ENCODE measurements at places on chromosomes 16 and 17.

- no peak for DNase-seq
Observed at GRCh38 chr16:23899869-23900268, 64.1 kb downstream of the PRKCB start.

GRCh38 chr17:62307196-62307595 lies 73.2 kb upstream of the EFCAB3 start:
- DNase-seq: no peak

- DNase-seq: no peak
Observed at GRCh38 chr17:47352848-47353247, 29.1 kb downstream of the EFCAB13 start.

DNA sequence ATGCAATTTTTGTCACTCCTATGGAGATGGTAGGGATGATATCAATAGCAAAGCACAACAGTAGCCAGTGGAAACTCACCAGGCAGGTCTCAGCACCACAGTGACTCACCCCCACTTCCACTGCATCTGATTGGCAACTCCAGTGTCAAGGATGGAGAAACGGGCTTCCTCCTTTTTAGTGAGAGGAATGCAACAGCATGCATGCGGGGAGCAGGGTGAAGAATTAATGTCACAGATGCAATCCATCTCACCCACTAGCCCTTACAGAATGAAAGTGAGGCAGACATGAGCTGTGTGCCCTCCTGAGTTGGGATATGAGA lies 467.0 kb upstream of the C16orf82 start:
- DNase-seq: no peak

DNA sequence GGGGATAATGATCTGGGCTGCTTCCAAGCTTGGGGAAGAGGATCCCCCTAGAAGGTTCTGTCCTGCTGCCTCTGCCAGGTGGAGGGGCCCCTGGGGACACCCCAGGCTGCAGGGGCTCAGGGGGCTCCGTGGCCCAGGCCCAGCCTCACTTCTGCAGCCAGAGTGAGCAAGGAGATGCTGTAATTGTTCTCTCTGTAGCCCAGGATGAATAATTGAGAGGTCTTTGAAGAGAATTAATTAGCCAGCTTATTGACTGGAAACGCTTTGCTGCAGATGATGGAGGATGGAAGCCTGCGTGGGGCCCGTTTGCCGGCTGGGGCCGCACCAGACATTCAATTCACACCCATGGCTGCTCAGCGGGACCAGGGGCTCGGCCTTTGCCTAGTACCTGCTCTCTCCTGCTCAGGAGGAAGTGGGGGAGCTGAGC lies 38.5 kb downstream of the TMEM235 start:
- no peak for DNase-seq

GRCh38 chr17:52297230-52298010 lies 138.9 kb upstream of the CA10 start:
- no peak for DNase-seq

GRCh38 chr17:4474093-4474492 lies 24.6 kb upstream of the SPNS2 start:
- no peak for DNase-seq

DNA sequence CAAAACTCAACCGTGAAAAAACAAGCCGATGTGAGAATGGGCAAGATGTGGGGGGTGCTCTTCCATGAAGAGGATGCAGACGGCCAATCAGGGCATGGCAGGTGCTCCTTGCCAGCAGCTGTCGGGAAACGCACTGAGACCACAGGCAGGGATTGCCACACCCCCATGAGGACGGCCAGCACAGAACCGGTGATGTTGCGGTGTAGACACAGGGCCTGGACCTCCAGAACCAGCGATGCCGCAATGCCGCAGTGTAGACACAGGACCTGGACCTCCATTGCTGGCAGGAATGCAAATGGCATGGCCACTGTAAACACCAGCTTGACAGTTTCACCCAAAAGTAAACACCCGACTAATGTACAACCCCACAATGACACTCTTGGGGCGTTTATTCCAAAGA lies 164.9 kb downstream of the BANP start:
- DNase-seq: no peak

DNA sequence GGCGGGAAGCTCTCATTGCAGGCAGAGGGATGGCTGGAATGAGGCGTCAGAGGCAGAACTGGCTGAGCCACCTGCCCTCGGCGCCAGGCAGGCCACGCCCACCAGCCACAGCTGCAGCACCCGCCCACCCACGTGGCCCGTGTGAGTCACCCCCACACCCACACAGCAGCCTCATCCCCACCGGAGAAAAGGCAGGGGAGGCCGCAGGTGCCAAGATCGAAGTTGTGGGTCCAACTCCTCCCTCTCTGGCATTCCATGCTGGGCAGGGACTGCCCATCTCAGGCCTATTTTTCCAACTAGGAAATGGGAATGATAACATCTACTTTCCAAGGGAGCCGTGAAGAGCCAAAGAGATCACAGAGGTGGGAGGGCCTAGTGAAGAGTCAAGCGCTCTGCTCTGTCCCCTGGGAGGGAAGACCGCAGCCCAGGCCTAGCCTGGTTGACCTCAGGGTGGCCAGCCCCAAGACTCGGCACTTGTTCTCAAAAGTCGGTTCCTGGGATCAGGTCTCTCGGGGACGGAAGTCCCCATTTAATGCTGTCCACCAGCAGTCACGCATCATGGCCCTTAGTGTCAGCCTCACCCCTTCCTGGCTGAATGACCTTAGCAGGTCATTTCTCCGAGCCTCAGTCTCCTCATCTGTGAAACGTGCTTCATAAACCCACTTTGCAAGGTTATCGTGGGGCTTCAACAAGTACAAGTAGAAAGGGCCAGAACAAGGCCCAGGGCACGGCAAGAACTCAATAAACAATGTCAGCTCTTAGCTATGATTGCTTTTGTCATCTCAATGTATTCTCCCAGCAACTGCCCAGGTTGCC lies at the start of gene TRPV3:
Gene TRPV3, minus strand, starts transcription at position 45 of the 816 bp plus-strand sequence. CDS start 2,962 bp downstream, outside the sequence.
- peak; percentile 70 for DNase-seq

DNA sequence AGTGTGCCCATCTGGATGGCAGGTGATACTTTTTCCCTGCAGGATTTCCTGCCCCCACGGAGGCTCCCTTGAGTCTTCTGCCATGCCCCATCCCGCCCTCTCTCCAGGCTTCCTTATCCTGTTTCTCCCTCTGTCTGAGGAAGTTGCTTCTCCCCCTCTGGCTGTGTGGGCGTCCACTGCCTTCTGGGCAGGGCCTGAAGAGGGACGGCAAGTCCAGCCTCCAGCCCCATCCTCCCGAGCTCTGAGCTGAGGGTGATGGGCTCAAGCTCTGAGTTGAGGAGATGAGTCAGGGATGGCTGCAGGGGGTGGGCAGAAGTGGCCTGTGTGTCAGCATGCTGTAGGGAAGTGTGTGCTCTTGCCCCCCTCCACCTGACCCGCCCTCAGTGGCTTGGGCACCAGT lies 14.2 kb upstream of the RAP1GAP2 start:
- DNase-seq: no peak

- DNase-seq: no peak
Observed at GRCh38 chr17:33511670-33512069, 218.6 kb upstream of the ASIC2 start.

- no peak for DNase-seq
Observed at GRCh38 chr16:629185-629832, 1.5 kb upstream of the WFIKKN1 start.

DNA sequence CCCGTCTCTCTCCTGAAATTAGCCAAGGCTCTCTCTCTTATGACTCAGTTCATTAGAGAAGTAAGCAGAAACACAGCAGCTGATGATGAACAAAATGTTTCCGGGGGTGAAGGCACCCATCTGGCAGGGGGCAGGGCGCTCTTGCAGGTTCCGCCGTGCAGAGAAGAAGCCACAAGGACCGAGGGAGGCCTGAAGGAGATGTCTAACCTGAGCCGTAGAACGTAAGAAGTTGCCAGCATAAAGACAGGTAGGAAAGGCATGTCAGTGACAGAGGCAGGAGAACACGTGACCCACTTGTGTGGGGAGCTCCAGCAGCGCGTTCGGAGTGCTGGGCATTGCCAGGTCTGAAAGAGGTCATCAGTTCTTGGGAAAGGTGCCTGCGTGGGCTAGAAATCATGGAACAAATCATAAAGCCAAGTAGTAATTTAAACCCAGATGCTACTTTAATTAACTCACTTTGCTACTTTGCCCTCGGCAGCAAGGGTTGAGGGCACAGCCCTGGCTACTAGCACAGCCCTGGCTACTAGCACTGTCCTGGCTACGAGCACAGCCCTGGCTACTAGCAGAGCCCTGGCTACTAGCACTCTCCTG lies 198.6 kb downstream of the RPTOR start:
- DNase-seq: no peak

DNA sequence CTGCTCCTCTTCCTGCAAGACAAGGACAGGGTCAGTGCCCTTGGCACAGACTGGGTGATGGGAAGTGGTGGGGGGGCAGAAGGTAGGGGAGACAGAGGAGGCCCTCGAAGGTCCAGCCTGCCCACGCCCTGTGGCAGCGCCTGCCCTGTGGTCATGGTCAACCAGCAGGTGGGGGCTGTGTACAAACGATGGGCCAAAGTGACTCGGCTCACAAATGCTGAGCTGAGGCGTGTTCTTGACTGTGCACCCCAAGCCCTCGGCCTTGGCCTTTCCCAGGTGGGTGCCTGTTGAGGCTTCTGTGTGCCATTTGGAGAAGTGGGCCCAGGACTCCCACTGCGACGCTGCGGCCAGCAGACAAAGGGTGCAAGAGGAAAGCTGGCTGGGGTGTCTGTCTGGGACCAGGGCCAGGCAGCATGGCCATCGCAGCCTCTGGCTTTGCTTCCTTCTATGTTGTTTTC lies 22.6 kb downstream of the MXRA7 start:
- no peak for DNase-seq

DNA sequence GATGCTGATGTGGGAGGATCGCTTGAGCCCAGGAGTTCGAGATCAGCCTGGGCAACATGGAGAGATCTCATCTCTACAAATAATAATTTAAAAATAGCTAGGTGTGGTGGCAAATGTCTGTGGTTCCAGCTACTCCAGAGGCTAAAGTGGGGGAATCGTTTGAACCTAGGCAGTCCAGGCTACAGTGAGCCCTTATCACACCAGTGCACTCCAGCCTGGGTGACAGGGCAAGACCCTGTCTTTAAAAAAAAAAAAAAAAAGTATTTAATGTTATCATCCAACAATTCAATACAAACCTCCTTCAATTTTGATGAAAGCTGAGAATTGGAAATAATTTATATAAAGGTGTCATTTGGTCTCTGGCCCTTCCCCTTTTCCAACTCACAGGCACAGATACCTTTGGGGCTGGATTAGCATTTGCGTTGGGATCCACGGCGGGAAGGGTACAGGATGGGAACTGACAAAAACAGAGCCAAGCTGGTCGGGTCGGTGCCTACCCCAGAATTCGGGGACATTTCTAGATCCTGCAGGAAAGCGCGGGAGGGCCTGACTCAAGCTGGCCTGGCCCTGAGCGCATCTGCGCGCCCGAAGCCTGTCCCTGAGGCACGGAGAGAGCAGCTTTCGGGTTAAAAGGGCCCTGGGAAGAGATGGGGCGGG lies 860 bp upstream of the DCAF7 start:
- no peak for DNase-seq

- no peak for DNase-seq
Observed at GRCh38 chr17:67489273-67489672, 112.2 kb downstream of the PITPNC1 start.

DNA sequence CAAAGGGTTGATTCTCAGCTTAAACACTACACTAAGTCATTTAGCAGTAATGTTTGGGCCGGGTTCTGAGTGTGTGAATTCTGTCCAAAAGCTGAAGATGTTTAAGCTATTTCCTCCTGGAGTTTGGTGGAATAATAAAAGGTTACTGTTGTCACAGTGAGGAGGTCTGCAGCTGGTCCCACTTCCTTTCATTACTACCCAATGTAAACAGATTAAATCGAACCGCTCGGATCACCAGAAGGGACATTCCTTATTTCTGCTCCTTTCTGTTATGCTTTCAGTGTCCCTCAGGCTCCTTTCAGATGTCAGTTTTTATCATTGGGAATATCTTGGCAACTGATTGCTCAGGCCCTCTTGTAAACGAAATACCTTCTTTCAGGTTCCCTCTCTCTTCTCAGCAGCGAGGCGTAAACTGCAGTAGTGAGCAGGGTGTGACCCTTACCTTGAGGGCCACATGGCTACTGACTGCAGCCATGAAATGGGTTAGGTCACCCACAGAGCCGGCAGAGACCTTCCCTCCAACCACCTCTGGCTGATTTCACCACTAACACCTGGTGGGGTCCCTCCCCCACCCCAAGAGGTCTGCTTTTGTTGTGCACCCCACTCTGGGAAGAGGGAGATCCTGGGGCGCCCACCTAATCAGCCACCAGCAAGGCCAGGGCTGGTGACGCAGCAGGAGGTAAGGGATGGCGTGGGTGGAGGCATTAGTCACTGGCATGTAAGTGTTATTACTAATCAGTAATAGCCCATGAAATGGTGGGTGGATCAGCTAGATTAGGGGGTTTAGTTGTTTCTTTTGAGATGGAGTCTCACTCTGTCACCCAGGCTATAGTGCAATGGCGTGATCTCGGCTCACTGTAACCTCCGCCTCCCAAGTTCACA lies 117.6 kb downstream of the VPS53 start:
- no peak for DNase-seq

DNA sequence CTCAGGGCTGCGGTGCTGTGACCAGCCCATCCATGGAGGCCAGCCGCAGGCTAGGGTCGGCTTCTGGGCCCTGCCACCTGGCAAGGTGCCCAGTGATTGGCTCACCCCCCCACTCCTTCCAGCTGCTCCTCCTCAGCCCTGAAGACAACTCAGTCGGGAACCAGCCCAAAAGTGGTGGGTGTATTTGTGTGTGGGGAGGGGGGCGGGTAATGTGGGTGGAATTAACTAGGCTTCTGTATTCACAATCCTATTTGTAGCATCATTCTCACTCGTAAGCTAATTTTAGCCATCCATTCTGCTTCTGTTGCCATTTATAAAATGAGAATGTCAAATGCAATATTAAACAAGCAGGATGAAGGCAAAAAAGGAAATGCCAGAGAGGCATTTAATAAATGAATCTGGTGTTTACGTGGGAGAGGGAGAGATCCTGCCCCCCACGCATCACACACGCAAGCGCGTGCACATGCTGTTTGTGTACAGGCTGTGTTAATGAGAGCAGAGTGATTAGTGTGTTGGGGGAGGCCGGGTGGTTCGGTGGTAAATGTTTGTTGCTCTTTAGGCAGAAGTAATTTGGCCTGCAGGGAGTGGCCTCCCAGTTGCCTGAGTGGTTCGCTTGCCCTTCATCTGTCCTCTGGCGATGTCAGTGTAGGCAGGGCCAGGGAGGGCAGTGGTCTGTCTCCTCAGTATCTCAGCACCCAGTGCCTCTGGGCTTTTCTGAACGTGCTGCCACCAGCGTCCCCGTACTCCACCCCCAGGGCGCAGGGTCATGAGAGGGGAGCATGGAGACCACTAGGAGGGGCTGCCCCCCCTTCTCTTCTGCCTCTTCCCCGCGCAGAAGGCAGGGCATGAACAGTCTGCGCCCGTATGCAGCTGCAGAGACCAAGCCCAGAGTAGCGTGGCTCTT lies 140.1 kb downstream of the CCDC182 start:
- DNase-seq: peak; percentile 81

GRCh38 chr17:29133121-29133713 lies 47.0 kb downstream of the MYO18A start:
- DNase-seq: no peak

DNA sequence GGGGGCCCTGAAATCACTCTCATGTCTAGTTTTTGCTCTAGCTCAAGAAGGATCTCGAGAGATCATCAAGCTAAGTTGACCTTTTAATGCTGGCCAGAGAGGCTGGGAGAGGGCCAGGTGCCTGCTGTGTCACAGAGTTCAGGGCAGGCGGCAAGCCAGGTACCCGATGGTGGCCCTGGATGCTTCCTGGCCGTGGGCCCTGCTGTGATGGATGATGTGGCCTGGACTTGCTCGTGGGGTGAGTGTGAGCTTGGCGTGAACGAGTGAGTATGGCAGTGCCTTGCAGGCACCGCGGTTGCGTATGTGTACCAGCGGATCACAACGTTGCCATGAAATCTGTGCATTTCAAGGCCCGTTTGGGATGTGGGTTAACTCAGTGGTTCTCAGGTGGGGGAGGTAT lies 7.4 kb downstream of the IRF8 start:
- no peak for DNase-seq

All from RPMI8226 (cell line).